ENCODE measurements at places on chromosomes 4 and X.

- H3K27ac ChIP-seq = no peak overlapping the region
- H3K4me3 ChIP-seq = no peak overlapping the region
- H3K27me3 ChIP-seq = no peaks in the 10 kb centered on the region
These were observed 31.8 kb downstream of the NSD2 start for GRCh38 chr4:1903035-1903434.

GRCh38 chrX:112830540-112830939 lies 10.1 kb downstream of the AMOT start:
- H3K27me3 ChIP-seq = no peaks in the 10 kb centered on the region
- no peak overlapping the region for H3K27ac ChIP-seq
- no peak overlapping the region for H3K4me3 ChIP-seq
- H3K36me3 ChIP-seq = peaks cover 4% of the 10 kb centered on the region
- no peak for DNase-seq
- peaks cover 8% of the 10 kb centered on the region for H3K4me1 ChIP-seq

DNA sequence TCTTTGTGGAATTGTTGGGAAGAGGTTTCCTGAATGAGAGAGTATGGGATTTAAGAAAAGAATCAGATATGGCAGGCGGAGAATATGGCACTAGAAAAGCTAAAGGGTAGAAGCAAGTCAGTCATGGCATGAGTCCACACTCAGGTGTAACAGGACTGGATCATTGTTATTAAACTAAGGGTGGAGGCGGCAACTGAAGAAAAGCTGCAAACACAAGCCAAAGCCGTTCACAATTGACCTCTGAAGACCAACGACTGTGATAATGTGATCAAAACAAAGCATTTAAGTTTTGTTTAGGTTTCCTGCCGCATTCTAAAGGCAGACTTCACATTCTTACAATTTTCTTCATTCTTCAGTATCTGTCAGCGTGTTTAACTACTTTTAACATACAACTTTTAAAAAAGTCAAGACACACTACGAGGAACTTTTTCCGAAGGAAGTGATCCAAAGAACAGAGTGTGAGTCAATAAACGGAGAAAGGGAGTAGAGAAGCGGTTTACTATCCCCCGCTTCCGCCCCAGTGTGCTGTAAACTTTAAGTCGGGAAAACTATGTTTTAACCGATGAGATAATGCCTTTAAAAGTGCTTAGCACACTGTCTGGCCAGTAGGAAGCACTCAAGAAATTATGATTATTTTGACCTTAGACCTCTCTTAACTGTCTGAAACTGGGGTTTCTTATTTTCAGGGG lies 909 bp upstream of the SLAIN2 start:
- peaks cover 1% of the 10 kb centered on the region for H3K4me1 ChIP-seq
- H3K36me3 ChIP-seq = no peaks in the 10 kb centered on the region
- DNase-seq = peak; percentile 40
- H3K27me3 ChIP-seq = no peaks in the 10 kb centered on the region
- peak overlapping the region; percentile 80 for H3K4me3 ChIP-seq
- peak overlapping the region; percentile 70 for H3K27ac ChIP-seq

DNA sequence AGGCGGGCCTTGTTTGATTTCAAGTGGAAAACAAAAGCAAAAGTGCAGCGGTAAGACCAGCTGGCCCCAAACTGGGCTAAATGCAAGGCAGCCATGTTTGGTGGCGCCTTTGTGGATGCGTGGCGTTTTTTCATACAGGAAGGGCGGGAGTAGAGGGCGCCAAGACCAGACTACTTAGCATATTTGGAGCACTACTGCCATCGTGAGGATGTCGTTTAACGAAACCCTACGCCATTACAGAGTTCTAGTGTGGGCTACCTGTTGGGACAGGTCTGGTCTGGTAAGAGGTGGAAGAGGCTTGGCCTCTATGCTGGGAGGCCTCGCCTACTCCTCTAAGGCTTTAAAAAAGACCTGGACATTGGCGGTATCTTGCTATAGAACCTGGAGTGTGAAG lies 230.7 kb upstream of the STK26 start:
- no peak overlapping the region for H3K27ac ChIP-seq
- peaks cover 31% of the 10 kb centered on the region for H3K36me3 ChIP-seq
- DNase-seq = no peak
- H3K27me3 ChIP-seq = no peaks in the 10 kb centered on the region

DNA sequence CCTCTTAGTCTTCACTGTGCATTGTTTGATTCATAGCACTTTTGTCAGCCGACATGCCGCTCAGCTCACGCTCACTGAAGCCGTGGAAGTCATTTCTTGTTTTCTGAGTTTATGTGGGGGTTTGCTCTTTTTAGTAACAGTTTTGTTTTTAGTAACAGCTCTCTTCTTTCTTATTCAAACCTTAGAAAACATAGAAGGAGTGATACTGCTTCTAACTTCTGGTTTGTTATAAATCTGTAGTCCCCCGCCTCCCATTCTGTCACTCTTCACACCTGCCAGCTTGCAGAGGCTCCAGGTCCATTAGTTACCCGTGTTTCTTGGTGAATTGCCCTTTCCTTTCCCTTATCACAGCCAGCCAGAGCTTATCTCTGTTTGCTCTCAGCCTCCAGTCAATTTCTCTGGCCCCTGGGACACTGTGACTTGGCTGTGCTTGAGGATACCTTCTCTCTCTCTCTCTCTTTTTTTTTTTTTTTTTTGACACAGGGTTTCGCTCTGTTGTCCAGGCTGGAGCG lies 50.5 kb downstream of the GRK4 start:
- no peak overlapping the region for H3K27ac ChIP-seq
- H3K4me1 ChIP-seq = no peaks in the 10 kb centered on the region
- no peak for DNase-seq

- H3K27ac ChIP-seq = no peak overlapping the region
- no peaks in the 10 kb centered on the region for H3K4me1 ChIP-seq
- H3K27me3 ChIP-seq = no peaks in the 10 kb centered on the region
- no peak overlapping the region for H3K4me3 ChIP-seq
These were observed 35.1 kb downstream of the RPS6KA3 start for GRCh38 chrX:20231598-20231997.

DNA sequence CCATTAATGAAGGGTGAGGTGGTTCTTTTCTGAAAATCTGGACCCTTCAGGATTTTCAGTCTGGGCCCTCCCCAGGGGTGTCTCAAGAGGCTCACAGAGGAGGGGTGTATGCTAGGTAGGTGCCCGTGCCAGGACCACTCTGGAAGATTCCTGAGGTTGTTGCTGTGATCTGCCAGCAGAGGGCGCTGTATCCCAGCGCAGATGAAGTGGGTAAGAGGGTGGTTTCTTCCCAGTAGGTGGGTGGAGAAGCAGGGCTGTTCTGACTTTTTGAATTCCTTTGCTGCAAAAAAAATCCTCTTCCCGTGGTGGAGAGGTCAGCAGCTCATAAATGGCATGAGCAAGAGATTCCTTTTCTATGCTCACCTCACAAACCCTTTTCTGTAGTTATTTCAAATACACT lies 51.1 kb downstream of the SCML1 start:
- H3K4me1 ChIP-seq = peaks cover under 1% of the 10 kb centered on the region
- no peak overlapping the region for H3K4me3 ChIP-seq
- H3K27me3 ChIP-seq = no peaks in the 10 kb centered on the region
- no peak overlapping the region for H3K27ac ChIP-seq
- DNase-seq = peak; percentile 9

- no peak overlapping the region for H3K4me3 ChIP-seq
- DNase-seq = no peak
- no peak overlapping the region for H3K27ac ChIP-seq
- H3K36me3 ChIP-seq = no peaks in the 10 kb centered on the region
- no peaks in the 10 kb centered on the region for H3K27me3 ChIP-seq
These were observed 146.2 kb downstream of the TEX11 start for GRCh38 chrX:70762285-70762684.

DNA sequence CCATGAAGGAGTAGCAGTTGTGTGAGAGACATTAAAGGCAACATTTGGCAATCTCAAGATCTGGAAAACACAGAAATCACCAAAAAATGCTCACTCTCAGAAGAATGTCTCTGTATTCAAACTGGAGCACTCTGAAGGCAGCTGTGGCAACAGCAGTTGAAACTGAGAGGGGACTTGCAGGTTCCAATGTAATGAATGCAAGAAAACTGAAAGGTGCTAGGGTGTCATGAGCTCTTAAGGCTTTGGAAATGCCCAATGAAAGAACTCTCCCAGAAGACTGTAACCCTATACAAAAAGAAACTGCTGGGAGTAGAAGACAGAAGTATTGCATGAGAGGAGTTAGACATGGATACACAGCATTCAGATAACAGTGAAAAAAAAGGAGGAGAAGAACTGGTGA lies 118.2 kb upstream of the HTR2C start:
- no peak overlapping the region for H3K4me3 ChIP-seq
- no peaks in the 10 kb centered on the region for H3K27me3 ChIP-seq
- no peak overlapping the region for H3K27ac ChIP-seq
- no peak for DNase-seq

DNA sequence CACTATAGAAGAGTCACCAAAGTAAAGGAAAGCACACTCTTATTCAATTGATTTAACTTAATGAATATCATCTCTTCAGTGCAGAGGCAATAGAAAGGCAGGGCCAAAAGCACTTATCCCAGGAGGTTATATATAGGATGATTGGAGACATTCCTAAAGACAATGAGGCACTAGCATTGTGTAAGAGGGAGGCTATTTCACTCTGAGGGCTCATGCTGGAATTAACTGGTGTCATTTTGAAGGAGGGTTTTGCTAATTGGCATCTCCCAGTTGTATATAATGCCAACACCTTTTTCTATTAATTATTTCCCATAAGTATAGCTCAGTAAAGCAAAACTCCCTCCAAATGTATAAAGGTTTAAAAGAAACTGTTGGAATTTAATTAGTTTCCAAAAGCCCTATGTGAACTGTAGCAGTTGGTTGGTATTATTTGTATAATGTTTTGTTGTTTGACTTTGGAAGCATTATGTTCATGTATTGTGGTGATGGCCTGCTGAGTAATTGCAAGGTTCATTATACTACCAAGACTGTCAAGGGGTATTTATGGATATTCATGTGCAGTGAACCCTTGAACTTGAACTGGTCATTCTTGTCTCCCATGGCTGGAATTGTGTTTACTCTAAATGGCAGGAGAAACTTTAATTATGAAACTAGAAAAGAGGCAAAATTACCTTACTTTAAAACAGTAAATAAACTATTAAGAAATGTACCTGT lies 270.3 kb downstream of the BMPR1B start:
- H3K27me3 ChIP-seq = no peaks in the 10 kb centered on the region
- peak; percentile 12 for DNase-seq
- H3K4me3 ChIP-seq = no peak overlapping the region
- H3K36me3 ChIP-seq = no peaks in the 10 kb centered on the region
- peaks cover 12% of the 10 kb centered on the region for H3K4me1 ChIP-seq

GRCh38 chrX:107831071-107831730 lies 5.5 kb downstream of the MID2 start:
- no peaks in the 10 kb centered on the region for H3K4me1 ChIP-seq
- H3K27me3 ChIP-seq = no peaks in the 10 kb centered on the region
- H3K4me3 ChIP-seq = no peak overlapping the region
- no peak for DNase-seq
- no peaks in the 10 kb centered on the region for H3K36me3 ChIP-seq

DNA sequence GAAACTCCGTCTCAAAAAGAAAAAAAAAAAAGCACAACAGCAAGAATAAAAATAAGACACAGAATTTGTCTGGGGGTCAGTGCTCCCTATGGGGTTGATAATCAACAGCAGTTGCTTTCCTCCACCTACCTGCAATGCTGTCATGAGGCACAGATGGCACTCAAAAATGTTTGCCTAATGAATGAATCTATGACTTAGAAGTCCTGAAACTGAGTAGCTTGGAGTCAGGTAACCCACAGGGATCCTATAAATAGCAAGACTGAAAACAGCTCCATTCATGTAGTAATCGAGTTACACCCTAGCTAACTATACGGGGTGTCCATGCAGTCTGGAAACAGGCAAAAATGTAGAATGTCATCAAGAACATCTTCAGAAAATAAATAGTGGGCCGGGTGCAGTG lies 19.8 kb upstream of the DDX3X start:
- no peaks in the 10 kb centered on the region for H3K27me3 ChIP-seq
- no peak overlapping the region for H3K27ac ChIP-seq
- H3K4me3 ChIP-seq = no peak overlapping the region
- no peak for DNase-seq

DNA sequence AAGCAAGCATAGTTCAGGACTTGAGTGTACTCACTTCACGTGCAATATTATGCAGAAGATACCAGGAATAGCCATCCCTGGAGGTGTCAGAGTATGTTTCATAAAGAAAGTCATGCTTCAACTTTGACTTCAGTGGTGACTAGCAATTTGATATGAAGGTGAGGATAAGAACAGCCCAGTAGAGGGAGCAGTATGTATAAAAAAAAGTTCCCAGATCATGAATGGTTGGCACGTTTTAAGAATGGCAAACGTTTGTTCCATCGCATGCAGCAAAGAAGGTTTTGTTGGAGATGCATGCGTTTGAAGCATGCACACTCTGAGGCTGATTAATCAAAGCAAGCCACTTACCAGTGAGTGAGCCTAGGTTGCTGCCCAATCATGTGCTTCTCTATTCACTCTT lies 33.5 kb upstream of the SLITRK4 start:
- H3K27ac ChIP-seq = no peak overlapping the region
- no peak overlapping the region for H3K4me3 ChIP-seq
- no peak for DNase-seq
- H3K27me3 ChIP-seq = no peaks in the 10 kb centered on the region
- no peaks in the 10 kb centered on the region for H3K4me1 ChIP-seq
- no peaks in the 10 kb centered on the region for H3K36me3 ChIP-seq

DNA sequence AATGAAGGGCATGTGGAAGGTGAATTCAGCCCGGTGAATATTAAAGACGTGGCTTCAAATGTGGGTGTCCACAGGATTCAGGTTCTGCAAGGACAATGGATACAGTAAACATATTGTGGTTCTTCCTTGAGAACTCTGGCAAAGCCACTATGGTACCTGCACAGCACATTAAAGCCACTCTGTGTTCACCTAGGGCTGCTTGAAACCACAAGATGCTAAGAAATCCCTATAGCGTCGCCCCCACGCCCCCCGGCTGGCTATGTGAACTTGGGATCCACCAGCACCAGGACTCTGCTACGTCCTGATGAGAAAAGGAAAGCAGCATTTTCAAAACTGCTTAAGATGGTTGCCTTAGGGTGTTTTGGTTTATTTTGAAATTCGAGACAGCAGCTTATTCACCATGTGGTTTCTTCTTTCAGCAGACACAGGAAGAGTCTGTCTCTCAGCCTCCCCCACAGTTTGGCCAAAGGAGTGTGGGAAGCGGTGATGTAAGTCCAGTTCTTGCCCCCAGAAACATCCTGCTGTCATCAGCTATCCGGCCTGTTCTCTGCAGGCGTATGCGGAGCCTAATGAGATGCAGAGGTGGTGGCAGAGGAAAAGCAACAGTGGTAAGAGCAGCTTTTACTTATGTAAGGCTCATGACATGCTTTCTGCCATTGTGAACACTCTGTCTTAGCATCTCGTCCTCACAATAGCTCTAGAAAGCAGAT lies 111.5 kb downstream of the AFAP1 start:
- no peaks in the 10 kb centered on the region for H3K27me3 ChIP-seq
- H3K27ac ChIP-seq = no peak overlapping the region
- H3K4me3 ChIP-seq = no peak overlapping the region
- peaks cover 8% of the 10 kb centered on the region for H3K4me1 ChIP-seq
- H3K36me3 ChIP-seq = no peaks in the 10 kb centered on the region
- no peak for DNase-seq

- no peaks in the 10 kb centered on the region for H3K36me3 ChIP-seq
- DNase-seq = no peak
- no peak overlapping the region for H3K27ac ChIP-seq
- H3K27me3 ChIP-seq = no peaks in the 10 kb centered on the region
These were observed 5.5 kb downstream of the CAMK2D start for GRCh38 chr4:113756005-113756410.

- H3K4me1 ChIP-seq = peaks cover 17% of the 10 kb centered on the region
- H3K4me3 ChIP-seq = peak overlapping the region; percentile 59
- no peaks in the 10 kb centered on the region for H3K36me3 ChIP-seq
- peak; percentile 31 for DNase-seq
These were observed 688 bp upstream of the EVC start for GRCh38 chr4:5710065-5710960.

- no peak overlapping the region for H3K27ac ChIP-seq
- no peak for DNase-seq
These were observed 1588.4 kb downstream of the STIM2 start for GRCh38 chr4:28449085-28449484.

Measured in neuronal stem cell (in vitro differentiated cells).